ENCODE measurements at places on chromosomes 2 and 18.
A peak's percentile ranks its signal among the peaks of the same experiment; 100 is the strongest.

- no peak for DNase-seq
Measured at GRCh38 chr2:10036095-10036884, 7.1 kb upstream of the KLF11 start.

DNA sequence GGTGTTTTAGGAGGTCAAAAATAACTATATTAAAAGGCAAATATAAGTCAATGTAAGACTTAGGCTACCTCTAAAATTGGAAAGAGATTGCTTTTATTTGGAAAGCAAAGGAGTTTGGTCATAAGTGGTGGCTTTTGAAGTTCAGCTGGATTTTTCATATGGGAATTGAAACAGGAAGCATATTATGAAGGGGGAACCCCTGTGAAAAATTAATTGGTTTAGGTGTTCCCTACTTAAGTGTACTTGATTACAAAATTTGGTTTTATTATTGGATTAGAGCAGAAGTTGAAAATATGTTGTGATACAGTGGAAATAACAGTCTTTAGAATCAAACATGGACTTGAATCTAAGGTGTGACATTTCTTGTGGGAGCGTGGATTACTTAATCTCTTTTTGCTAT is 121.4 kb upstream of the TTC27 start:
- DNase-seq, result no peak

DNA sequence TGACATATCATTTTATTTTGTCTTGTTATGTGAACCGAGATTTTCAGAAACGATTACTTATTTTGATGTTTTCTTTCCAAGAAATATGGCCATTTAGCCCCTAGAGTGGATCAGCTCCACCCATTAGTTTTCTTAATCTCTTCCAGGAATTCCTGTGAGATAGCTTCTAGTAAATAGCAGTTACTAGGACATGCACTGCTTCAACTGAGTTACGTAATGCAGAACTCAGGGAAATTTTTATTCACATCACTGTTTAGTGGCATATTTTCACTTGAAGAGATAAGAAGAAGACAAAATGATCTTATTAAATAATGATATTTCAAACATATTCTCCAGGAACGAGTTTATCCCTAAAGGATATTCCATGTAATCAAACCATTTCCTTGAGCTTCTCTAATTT is 573.5 kb upstream of the CNTNAP5 start:
- no peak for DNase-seq

- DNase-seq, result peak; percentile 50
Measured at GRCh38 chr2:36456227-36457175, 100.9 kb downstream of the CRIM1 start.

- no peak for DNase-seq
Measured at GRCh38 chr2:42051543-42052235, 3.9 kb downstream of the PKDCC start.
